ENCODE measurements at places on chromosomes 6 and 20. TPM values are rescaled to one million over a fixed set of nuclear protein-coding genes. Genes with fewer than 3 reads are reported as not detected.

PSORS1C1 gene
- polyA plus RNA-seq = not detected

IFNGR1 gene
- 53.6 TPM for polyA plus RNA-seq

PCSK2 gene
- polyA plus RNA-seq = 1.00 TPM

TRIM10 gene
- 0.64 TPM for polyA plus RNA-seq

SFT2D1 gene
- polyA plus RNA-seq = 80.0 TPM

CDSN gene
- polyA plus RNA-seq = 0.03 TPM

BPIFB4 gene
- not detected for polyA plus RNA-seq

PARD6B gene
- polyA plus RNA-seq = 29.7 TPM

COX4I2 gene
- 1.8 TPM for polyA plus RNA-seq

TMEM242 gene
- polyA plus RNA-seq = 14.6 TPM

C20orf144 gene
- polyA plus RNA-seq = 0.20 TPM

TMEM239 gene
- 0.06 TPM for polyA plus RNA-seq

EFCAB8 gene
- polyA plus RNA-seq = 0.09 TPM

MPIG6B gene
- polyA plus RNA-seq = 1.2 TPM

CENPW gene
- 25.9 TPM for polyA plus RNA-seq

ANGPT4 gene
- polyA plus RNA-seq = 0.25 TPM

PACRG gene
- 21.0 TPM for polyA plus RNA-seq

HSF2 gene
- polyA plus RNA-seq = 34.2 TPM

SNX5 gene
- 229 TPM for polyA plus RNA-seq

CAP2 gene
- polyA plus RNA-seq = 12.9 TPM

PGC gene
- 0.17 TPM for polyA plus RNA-seq

TGM3 gene
- polyA plus RNA-seq = 1.1 TPM

VNN1 gene
- polyA plus RNA-seq = 0.21 TPM

CST1 gene
- polyA plus RNA-seq = not detected

SLC12A5 gene
- 2.6 TPM for polyA plus RNA-seq

KIAA0408 gene
- polyA plus RNA-seq = 4.1 TPM

LY6G6F gene
- polyA plus RNA-seq = 0.93 TPM

MUCL3 gene
- polyA plus RNA-seq = not detected

PRSS35 gene
- polyA plus RNA-seq = 47.8 TPM

FOXP4 gene
- polyA plus RNA-seq = 31.5 TPM

GMPR gene
- 9.5 TPM for polyA plus RNA-seq

ZSCAN23 gene
- polyA plus RNA-seq = 12.2 TPM

POU3F2 gene
- 0.06 TPM for polyA plus RNA-seq

TSBP1 gene
- 0.05 TPM for polyA plus RNA-seq

ORC3 gene
- 45.4 TPM for polyA plus RNA-seq

ERVFRD-1 gene
- 0.25 TPM for polyA plus RNA-seq

MUC22 gene
- not detected for polyA plus RNA-seq

UBE3D gene
- polyA plus RNA-seq = 8.5 TPM

FOXC1 gene
- 97.0 TPM for polyA plus RNA-seq

EDN1 gene
- polyA plus RNA-seq = 6.8 TPM

THBS2 gene
- 21.8 TPM for polyA plus RNA-seq

KCNQ2 gene
- polyA plus RNA-seq = 5.1 TPM

SLC35B3 gene
- polyA plus RNA-seq = 36.8 TPM

PRKN gene
- polyA plus RNA-seq = 9.6 TPM

TCF21 gene
- 204 TPM for polyA plus RNA-seq

ARFGEF3 gene
- 6.3 TPM for polyA plus RNA-seq

All from right renal pelvis (tissue), 4 donors.